Occipital lobe (tissue), 3 donors: ENCODE measurements at places on chromosomes 2 and 18.

- DNase-seq: no peak
Observed at GRCh38 chr2:215002500-215002899, 135.9 kb downstream of the ABCA12 start.

- DNase-seq: no peak
Observed at GRCh38 chr2:9964334-9964980, 13.0 kb downstream of the GRHL1 start.

DNA sequence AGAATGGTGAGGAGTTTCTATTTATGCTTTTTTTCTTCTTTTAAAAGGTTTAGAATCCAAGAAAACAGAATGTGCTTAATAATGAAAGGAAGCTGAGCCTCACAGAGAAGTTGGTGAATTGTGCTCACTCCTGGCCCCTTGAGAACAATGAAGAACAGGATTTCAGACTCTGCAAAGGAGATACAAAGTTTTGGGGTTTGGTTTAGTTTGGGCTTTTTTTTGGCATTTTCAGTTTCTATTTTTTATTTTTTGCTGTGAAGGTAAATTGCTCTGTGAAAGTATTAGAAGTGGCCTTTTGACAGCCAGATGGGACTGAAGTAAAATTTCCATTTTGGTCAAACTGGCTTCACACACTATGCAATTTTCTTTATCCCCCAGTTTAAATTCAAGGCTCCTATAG lies 247.3 kb upstream of the GYPC start:
- no peak for DNase-seq

GRCh38 chr2:196750977-196751631 lies 48.4 kb downstream of the GTF3C3 start:
- DNase-seq: peak; percentile 19

- no peak for DNase-seq
Observed at GRCh38 chr2:188601391-188601790, 309.7 kb downstream of the GULP1 start.

GRCh38 chr2:170711196-170711773 lies 3.9 kb upstream of the SP5 start:
- no peak for DNase-seq

DNA sequence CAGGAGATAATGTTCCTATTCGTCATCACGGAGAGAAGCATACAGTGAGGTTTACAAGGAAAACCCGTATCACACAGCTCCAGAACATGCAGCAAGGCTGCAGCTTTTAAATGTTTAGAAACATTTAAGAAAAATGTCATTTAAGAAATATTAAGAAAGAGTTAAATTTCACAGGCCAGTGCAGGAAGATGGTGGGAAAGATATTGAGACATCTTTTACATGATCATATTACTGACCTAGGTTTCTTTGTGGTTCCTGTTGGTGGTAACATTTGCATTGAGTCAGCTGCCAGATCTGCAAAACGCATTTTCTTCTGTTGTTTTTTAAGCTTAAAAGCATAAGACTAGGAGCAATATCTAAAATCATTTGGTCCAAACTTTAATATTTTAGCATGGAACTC lies 44.9 kb downstream of the CPO start:
- no peak for DNase-seq

GRCh38 chr2:179354739-179355537 lies 90.3 kb upstream of the SESTD1 start:
- DNase-seq: no peak

DNA sequence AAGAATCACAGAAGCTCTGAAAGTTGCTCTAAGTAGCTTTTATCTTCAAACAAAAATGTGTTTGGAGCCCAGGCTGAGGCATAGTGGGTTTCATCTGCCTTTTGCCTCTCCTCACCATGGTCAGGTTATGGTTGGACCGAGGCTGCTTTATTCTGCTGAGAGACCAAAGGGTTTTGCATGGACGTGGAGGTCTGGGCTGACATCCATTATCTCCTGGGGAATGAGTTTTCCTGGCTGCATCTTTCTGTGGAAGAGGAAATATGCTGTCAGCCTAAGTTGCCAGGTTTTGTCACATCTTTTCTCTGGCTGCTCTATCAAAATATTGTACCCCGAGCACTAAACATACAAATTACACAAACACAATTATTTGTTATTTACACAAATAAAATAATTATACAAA lies 223.2 kb downstream of the LDLRAD4 start:
- DNase-seq: no peak

GRCh38 chr2:129812071-129812470 lies 167.4 kb upstream of the RAB6C start:
- DNase-seq: no peak

- no peak for DNase-seq
Observed at GRCh38 chr2:177250461-177250860, 14.1 kb downstream of the NFE2L2 start.

DNA sequence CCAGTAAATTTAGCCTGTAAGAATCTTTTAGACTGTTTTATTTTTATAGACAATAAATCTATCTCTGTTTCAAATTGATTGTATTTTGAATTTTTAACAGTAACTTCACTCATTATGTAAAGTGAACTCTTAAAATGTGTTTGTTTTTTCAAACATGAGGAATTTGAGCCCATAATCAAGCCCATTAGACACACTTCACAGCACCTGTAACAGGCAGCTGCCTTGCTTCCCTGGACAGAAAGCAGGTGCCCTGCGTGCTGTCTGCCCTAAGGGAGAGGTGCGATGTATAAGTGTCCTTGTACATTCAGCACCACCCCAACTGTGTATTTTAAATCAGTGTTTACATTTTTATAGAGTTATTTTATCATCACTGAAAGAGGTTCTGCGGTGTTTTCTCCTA lies 186.5 kb upstream of the TPO start:
- no peak for DNase-seq

DNA sequence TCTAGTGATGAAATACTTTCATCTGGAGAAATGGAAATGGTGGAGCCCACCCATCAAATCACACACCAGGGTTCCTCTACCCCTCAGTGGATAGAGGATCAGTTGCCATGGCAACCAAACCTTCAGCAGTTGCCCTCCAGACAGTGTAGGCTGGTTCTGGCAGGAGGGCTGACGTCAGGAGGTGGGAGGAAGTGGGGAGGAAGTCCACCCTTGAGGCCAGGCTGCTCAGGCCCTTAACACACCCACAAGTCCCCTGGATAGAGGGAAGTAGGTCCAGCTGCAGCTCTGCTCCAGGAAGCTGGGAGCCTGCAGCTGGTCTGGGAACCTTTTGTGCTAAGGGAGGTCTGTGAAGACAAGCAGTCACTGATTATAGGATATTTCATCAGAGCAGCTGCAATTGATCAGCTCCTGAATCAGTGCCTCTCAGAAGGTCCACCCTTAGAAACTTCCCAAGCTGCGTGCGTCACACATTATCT lies 186.6 kb downstream of the MTX2 start:
- DNase-seq: no peak

DNA sequence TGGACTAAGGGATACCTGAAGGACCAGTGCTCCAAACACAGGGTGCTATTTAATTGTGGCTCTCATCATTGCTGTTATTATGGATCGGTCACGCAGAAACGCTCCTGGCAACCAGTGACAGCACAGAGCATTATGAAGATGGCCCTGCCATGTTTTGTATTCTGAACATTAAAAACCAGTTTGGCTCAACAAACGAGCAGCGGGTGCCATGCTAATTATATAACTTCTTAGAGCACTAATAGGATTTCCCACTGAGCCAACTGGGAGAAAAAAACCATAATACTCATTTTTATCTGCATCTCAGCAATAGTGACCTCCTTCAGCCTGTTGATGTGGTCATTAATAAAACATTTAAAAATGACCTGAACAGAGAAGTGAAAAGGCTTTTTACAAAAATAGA lies 212.8 kb downstream of the STK39 start:
- no peak for DNase-seq

DNA sequence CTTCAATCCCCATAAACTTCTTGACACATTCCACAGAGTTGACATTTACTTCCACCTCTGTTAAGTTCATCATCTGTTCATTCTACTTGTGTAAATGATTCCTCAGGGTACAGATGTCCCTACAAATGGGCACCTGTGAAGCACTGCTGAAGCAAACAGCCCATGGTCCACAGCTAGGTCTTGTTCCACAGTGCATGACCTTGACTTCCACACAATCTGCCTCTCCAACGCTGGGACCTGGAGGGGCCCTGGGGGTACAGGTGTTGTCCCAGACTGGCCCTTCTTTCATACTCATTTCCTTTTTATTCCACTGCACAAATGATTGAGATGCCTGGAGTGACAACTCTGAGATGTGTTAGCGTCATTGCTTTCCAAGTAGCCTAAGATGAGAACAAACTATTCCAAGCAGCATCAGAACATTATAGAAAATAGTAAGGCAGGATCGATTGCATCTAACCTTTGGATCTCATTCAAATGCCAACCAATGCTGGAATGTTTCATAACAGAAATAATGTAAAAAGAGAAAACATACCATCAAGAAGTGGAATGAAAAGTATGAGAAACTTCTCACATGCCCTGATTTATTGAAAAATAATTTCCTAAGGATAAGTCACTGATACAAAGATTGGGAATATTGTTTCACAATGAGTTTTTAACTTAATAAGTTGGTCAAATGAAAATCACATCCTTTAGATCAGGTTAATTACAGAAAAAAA lies 31.2 kb downstream of the PIEZO2 start:
- no peak for DNase-seq

GRCh38 chr2:101820519-101820918 lies 123.0 kb downstream of the MAP4K4 start:
- no peak for DNase-seq

DNA sequence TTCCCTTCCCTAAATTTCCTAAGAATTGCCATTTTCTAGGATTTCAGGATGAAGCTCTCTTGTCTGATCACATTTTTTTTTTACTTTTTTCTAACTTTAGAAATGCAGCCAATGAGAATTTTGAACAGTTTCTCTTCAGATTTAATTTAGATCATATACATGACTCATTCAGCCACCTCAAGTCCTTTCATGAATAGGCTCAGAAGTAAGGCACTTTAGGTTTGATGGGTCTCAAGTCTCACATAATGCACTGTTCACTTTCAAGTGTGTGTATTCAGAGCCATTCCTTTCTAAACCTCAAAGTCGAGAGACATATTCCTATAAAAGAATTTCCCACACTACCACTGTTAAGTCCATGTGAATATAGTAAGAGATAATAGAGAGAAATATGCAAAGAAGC lies 614.1 kb upstream of the VRK2 start:
- DNase-seq: no peak

DNA sequence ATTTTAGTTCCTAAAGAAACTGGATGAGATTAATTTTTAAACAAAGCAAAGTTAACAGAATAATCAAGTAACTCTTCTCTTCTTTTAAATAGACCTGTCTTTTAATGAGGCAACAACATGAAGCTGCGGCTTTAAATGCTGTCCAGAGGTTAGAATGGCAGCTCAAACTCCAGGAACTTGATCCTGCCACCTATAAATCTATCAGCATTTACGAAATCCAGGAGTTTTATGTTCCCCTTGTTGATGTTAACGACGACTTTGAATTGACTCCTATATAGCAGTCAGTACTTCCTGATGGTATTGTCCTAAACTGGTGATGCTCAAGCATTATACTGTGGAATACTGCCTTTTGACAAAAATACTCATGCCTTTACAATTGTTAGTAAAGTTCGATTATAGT lies 53.7 kb upstream of the TWSG1 start:
- no peak for DNase-seq

DNA sequence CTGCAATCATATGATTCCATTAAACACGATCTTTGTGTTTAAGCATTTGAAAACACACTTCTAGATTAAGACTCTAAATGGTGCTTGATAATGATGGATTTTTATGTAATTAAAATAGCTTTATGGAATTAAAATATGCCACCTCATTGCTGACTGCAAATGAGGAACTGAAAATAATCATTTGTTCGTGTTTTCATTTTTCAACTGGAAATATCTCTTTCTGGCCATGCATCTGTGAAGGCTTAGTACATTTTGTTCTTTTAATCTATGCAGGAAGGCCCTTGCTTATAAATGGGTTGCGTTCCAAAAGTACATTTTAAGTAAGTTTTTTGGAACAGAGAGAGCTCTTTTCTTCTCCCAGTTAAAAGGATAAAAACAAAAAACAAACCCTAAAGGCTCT lies 125.5 kb downstream of the MC4R start:
- DNase-seq: no peak

DNA sequence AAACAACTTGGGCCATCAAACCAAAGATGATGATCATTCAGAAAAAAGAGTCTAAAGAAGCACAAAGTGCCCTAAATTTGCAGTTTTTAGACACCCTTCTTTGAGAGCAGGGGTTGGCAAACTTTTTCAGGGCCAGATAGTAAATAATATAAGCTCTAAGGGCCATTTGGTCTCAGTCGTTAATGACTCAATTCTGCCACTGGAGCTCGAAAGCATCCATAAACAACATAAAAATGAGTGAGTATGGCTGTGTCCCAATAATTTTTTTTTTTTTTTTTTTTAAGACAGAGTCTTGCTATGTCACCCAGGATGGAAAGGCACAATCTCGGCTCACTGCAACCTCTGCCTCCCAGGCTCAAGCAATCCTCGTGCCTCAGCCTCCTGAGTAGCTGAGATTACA lies 152.3 kb downstream of the DTNB start:
- no peak for DNase-seq
